ENCODE measurements at places on chromosomes 1 and 21. TPM values are rescaled to one million over a fixed set of nuclear protein-coding genes. Genes with fewer than 3 reads are reported as not detected.

DNA sequence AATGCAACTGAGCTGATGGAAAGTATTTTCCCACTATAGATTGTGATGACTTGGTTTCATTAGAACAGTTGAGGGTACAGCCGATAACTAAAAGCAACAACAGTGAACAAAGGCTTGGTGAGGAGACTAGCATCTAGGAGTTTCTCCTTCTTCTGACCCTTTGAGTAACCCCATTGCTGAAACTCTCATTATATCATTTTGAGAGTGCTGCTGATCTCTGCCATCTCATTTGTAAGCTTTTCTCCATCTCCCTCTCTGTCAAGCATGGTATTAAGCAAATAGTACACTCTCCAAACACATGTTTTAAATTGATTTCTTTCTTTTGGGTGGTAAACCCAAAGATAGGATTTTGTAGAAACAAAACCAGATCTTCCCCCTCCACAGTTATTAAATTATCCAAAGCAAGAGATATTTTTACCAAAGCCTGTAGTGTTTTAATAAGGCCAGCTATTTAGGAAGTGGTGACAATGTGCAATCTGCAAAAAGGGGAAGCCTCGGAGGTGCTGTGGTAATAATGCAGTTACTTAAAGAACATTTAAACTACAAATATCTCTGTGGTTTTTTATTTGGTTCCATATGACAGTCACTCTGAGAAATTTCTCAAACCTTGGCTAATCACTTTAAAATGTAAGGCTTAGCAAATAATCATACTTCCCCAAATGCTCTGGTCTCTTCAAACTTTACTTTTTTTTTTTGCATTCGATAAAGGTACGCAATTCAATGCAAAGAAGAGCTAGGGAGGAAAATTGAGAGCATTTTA is 287.5 kb downstream of the HLX start:
- no peaks in the 10 kb centered on the region for H3K36me3 ChIP-seq
- H3K27me3 ChIP-seq = peaks cover 14% of the 10 kb centered on the region
- no peak overlapping the region for H3K4me3 ChIP-seq
- no peak for DNase-seq

GRCh38 chr1:226656201-226656600 is 82.9 kb downstream of the ITPKB start:
- peak overlapping the region; percentile 96 for H3K27ac ChIP-seq
- no peak for DNase-seq
- H3K36me3 ChIP-seq = peaks cover 11% of the 10 kb centered on the region
- no peak overlapping the region for H3K4me3 ChIP-seq
- H3K27me3 ChIP-seq = no peaks in the 10 kb centered on the region

- no peak for DNase-seq
- H3K27ac ChIP-seq = no peak overlapping the region
- no peaks in the 10 kb centered on the region for H3K27me3 ChIP-seq
- H3K4me1 ChIP-seq = no peaks in the 10 kb centered on the region
- no peak overlapping the region for H3K4me3 ChIP-seq
Observed at GRCh38 chr21:33817663-33818451, 97.7 kb downstream of the ATP5PO start.

The KCNJ6 gene
- not detected for total RNA-seq

Measured in activated CD4-positive, alpha-beta T cell treated with anti-CD3 and anti-CD28 coated beads for 36 hours (primary cell).